ENCODE measurements at places on chromosomes 12 and 14.

GRCh38 chr14:25943329-25943728, 654.5 kb downstream of the NOVA1 start:
- DNase-seq = no peak

DNA sequence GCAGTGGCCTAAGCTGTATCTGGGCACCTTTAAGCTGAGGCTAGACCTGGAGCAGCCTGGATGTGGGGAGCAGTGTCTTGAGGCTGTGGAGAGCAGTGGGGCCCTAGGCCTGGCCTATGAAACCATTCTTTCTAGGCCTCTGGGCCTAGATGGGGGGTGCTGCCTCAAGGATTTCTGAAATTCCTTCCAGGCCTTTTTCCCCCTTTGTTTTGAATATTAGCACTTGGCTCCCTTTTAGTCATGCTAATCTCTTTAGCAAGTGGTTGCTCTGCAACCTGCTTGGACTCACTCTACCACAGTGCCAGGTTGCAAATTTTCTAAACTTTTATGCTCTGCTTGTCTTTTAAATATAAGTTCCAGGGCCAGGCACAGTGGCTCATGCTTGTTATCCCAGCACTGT, 41.6 kb upstream of the RFX4 start:
- no peak for DNase-seq

- no peak for DNase-seq
Measured at GRCh38 chr14:97046967-97047366, 249.8 kb downstream of the VRK1 start.

DNA sequence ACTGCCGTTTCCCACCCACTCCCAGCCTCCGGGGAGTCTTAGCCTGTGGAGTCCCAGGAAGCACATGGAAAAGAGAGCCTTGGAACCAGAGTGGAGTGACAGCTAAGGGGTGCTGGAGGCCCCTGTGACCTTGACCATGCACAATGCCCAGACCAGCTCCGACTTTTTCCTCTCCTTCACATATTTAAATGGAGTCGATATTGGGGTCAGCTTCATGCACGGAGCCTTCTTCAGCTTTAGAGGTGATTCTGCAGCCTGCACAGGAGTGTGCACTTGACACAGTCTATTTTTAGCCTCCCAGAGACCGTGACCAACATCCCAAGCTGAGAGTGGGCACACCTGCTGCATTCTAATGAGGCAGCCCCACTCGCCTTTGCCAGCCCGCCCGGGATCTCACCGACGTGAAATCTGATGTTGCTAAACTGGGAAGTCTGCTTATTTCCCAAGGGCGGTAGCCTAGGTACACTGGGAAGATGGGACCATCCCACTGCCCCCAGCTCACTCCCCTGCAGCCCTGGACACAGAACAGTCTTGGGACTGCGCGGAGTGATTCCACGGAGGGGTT, 47.5 kb downstream of the PRMT8 start:
- DNase-seq = no peak

DNA sequence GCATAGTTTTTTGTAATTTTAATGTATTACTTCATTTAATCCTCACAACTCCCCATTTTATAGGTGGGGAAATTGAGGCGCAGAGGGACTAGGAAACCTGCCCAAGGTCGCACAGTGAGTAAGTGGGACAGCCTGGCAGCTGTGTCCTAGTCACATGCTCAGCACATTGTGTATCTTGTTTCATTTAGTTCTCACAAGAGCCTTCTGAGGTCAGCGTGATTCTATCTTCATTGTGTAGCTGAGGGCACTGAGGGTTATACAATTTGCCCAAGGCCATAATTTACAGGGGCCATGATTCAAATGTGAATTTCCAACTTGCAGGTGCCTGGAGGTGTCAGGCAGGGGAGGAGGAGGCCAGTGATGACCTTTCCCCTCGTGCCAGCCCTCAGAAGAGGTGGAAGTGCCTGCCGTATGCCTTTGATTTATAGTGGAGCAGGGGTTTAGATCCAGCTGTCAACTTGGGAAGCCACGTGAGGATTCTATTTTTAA, 30.3 kb upstream of the SMOC1 start:
- DNase-seq = no peak

GRCh38 chr12:70007687-70008086, 182.7 kb downstream of the MYRFL start:
- DNase-seq = no peak

GRCh38 chr12:106774808-106775524, 484 bp downstream of the RIC8B start:
- DNase-seq = no peak

DNA sequence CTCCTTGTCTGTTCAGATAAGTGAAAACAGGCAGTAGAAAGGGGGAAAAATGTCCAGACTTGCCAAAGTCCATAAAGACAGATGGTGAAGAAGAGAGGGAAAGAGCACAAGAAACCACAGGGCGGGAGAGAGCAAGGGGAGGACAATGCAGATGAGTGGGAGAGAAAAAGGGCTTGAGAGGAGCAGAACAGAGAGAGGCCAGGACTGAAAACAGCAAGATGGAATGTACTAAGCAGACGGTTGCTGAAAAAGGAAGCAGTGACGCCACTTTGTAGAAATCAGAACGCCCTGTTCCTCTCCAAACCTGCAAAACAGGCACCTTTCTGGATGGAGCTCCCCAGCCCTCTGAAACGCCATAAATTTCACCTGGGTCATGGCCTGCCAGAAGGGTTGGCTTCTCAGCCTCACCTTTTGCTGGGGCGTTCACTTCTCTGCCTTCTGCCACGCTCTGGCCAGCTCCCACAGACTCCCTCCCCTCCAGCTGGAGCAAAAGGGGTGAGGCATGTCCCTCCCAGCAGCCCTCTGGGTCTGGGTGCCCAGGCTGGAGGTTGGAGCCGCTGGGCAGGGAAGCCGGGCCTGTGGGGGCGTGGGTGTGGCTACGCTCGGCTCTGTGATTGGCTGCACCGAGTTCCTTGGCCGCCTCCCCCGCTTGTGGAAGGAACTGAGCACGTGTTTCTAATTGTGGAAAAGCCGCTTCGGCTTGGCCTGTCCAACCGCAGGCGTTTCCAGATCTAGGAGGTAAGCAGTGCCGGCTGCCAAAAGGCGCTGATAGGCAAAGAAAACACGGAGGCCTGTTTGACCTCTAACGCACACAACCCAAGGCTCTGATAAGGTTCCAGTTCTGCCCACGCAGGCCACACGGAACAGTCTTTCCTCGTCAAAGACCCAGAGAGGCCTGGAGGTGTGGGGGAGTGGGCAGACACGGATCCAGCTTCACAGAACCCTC, 29.3 kb downstream of the SLC7A8 start:
- peak; percentile 91 for DNase-seq

DNA sequence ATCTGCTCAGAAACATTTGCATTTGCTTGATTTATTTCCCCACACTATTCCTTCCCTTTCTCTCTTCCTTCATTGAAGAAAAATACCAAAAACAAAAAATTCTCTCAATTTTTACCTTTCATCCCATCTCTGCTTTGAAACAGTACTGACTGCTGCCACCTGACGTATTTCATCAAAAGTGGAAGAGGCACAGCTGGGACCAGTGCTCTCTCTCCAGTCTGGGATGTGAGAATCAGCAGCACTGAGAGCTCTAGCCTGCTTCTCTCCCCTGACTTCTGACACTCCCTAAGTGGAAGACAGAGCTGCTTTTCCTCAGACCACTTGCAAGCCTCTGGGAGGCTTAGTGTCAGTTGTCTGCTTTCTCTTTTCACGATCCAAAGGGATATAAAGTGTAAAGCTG, 36.9 kb downstream of the TTLL5 start:
- DNase-seq = no peak

DNA sequence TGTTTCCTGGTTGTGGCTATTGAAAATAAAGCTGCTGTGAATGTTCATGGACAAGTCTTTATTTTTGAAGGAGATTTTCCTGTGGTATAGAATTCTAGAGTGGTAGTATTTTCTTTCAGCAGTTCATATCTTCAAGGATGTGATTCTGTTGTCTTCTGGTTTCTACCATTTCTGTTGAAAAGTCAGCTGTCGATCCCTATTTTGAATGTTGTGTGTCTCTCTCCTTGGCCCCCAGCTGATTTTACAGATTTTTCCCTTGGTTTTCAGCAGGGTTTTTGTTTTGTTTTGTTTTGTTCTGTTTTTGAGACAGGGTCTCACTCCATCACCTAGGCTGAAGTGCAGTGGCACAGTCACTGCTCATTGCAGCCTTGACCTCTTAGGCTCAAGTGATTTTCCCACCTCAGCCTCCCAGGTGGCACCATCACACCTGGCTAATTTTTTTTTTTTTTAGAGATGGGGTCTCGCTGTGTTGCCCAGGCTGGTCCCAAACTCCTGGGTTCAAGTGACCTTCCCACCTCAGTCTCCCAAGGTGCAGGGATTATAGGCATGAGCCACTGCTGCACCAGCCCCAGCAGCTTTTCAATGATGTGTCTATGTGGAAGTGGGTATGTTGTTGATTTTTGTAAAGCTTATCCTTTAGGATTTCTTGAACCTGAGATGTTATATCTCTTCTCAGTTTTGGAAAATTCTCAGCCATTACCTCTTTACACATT, 28.1 kb downstream of the CFAP251 start:
- no peak for DNase-seq

DNA sequence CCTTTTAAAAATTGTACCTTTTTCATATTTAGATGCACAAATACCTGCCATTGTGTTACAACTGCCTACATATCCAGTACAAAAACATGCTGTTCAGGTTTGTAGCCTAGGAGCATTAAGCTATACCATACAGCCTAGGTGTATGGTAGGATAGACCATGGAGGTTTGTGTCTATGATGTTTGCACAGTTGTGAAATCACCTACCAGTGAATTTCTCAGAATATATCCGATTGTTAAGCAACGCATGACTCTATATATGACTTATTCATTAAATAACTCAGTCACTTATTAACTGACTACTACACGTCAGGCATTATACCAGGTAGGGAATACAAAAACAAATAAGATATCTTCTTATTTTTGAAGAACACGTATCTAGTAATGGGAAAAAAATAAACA, 26.2 kb upstream of the ETNK1 start:
- no peak for DNase-seq

- peak; percentile 5 for DNase-seq
Measured at GRCh38 chr12:51160814-51161459, 12.0 kb downstream of the TFCP2 start.

DNA sequence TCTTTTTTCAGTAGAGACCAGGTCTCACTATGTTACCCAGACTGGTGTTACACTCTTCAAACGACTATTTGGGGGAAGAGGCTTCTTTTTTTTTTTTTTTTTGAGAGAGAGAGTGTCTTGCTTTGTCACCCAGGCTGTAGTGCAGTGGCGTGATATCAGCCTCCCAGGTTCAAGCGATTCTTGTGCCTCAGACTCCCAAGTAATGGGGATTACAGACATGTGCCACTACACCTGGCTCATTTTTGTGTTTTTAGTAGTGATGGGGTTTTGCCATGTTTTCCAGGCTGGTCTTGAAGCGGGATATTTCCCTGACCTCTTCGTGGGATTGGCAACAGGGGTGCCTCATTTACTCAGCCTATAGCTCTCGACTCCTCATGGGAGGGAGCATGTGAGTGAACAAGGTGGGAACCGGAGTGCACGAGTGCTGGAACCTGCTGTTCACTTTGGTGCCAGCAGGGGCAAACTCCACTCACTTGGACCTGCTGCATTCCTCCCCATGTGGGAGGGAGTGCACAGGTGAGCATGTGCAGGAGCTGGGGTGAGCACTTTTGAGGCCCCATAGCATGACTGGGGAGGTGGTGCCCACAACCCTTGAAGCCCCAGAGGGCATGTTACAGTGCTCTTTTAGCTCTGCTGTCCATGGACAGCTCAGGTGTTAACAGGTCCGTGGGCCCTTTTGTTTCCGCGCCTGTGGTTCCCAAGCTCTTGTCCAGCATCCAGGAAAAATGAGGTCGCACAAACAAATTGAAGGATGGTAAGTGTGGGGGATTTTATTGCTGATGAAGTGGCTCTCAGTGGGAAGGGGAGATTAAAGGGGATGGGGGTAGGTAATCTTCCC, 79.1 kb upstream of the HECTD1 start:
- DNase-seq = no peak

DNA sequence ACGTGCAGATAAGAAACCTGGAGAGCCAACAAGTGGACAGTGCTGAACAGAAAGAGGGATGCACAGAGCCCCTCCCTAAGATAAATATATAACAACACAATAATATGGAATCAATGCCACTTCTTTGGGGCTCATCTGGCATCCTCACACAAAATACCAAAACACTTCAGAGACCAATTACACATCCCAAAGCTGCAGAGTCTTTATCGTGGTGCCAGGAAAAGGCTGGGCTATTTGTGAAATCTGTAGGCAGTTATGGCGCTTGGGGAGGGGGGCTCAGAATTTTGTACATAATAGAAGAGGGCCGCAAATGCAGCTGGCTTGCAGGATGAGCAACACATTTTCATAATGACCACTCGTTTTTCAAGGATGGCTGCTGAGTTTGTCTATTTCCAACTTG, 160.4 kb upstream of the NOS1 start:
- no peak for DNase-seq

- DNase-seq = no peak
Measured at GRCh38 chr14:77238996-77239395, 32.0 kb downstream of the NGB start.

DNA sequence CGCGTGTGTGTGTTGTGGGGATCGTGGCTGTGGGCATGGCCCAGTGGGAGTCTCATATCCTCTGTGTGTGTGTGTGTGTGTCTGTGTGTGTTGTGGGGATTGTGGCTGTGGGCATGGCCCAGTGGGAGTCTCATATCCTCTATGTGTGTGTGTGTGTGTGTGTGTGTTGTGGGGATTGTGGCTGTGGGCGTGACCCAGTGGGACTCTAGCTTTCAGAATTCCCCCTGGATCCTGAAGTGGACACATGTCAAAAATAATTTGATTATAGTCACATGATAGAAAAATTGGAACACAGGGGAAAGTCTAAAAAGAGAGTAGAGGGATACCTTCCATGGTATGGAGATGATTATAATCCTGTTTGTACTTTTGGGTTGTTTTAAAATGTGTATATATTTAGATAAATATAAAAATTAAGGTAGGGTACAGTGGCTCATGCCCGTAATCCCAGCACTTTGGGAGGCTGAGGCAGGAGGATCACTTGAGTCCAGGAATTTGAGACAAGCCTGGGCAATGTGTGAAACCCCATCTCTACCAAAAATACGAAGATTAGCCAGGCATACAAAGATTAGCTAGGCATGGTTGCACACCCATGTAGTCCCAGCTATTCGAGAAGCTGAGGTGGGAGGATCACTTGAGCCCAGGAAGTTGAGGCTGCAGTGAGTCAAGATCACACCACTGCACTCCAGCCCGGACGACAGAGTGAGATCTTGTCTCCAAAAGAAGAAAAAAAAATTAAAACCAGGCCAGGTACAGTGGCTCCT, 11.0 kb downstream of the PAPLN start:
- DNase-seq = no peak

- no peak for DNase-seq
Measured at GRCh38 chr12:100263131-100263530, 3.7 kb downstream of the DEPDC4 start.

- DNase-seq = no peak
Measured at GRCh38 chr14:56774503-56774902, 35.8 kb downstream of the OTX2 start.

DNA sequence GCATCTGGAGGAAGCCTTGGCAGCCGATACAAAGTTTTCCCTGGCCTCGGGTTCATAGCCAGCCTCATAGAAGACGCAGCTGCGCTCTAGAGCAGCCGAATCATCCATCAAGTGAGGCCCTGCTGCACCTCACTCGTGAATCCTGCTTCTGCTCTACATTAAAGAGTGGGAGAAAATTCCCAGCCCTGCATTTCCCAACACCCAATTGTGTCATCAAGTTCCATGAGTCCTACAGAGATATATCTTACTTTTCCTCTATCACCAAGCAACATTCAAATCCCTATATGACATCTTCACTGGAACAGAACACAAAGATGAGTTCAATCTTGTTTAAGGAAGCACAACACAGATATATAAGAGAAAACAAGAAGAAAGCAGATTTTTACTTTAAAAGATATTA, 139.3 kb downstream of the TTC7B start:
- peak; percentile 45 for DNase-seq

Measured in fibroblast of skin of right biceps (primary cell).